Activated naive CD8-positive, alpha-beta T cell treated with anti-CD3 and anti-CD28 coated beads for 36 hours (primary cell): ENCODE measurements at places on chromosomes 11 and 22.

DNA sequence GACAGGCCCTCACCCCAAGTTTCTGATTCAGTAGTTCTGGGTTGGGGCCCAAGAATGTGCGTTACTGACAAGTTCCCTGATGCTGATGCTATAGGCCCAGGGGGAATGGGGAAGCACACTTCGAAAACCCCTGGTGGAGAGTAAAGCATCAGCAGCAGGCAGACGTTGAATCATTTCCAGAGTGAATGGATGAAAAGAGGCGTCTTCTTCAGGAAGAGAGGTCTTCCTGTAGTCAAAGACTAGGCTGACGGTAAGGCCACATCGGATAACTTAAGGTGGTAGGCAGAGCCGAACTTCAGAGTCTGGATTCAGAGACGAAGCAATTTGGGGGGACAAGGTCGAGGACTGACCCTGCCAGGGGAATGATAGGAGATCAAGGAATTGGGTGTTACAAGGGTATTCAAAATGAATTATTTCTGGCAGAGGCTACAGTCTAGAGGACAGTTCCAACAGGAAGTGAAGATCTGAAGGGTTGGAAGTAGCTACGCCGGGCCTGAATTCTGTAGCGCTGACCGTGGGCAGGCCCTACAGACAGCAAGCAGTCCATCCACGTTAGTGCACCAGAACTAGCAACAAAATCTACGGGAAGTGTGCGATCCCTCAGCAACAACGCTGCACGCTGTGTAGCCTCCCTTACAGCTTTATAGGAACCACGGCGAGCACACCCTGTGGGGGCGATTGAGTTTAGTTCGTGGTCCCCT lies 862 bp upstream of the CENATAC start:
- DNase-seq, result peak; percentile 42

GRCh38 chr11:94563848-94564467 lies 3.2 kb upstream of the PIWIL4 start:
- DNase-seq, result no peak

- DNase-seq, result no peak
Measured at GRCh38 chr11:113444502-113445123, 30.6 kb downstream of the DRD2 start.

DNA sequence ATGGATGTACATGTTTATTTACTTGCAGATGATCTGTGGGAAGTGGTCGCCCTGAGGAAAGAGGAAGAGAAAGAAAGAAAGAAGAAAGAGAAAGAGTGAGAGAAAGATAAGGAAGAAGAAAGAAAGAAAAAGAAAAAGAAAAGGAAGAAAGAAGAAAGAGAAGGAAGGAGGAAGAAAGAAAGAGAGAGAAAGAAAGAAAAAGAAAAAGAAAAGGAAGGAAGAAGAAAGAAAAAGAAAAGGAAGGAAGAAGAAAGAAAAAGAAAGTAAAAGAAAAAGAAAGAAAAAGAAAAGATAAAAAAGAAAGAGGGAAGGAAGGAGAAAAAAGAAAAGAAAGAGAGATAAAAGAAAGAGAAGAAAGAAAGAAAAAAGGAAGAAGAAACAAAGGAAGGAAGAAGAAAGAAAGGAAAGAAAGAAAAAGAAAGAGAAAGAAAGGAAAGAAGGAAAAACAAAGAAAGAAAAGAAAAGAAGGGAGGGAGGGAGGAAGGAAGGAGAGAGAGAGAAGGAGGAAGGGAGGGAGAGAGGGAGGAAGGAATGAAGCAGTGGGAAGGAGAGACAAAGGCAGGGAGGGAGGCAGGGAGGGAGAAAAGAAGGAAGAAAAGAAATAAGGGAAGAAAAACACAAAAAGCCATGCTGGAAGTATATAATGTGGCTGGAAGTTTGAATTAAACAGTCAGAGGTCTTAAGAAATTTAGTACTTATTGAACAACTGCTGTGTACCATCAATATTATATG lies 976.6 kb downstream of the FAM181B start:
- no peak for DNase-seq

- no peak for DNase-seq
Measured at GRCh38 chr11:47099918-47100315, 76.8 kb downstream of the ARFGAP2 start.

- DNase-seq, result no peak
Measured at GRCh38 chr22:47901911-47902310, 1139.5 kb downstream of the TBC1D22A start.

- DNase-seq, result no peak
Measured at GRCh38 chr11:12243911-12244550, 133.3 kb upstream of the PARVA start.
